ENCODE measurements at places on chromosomes 3 and 15.

DNA sequence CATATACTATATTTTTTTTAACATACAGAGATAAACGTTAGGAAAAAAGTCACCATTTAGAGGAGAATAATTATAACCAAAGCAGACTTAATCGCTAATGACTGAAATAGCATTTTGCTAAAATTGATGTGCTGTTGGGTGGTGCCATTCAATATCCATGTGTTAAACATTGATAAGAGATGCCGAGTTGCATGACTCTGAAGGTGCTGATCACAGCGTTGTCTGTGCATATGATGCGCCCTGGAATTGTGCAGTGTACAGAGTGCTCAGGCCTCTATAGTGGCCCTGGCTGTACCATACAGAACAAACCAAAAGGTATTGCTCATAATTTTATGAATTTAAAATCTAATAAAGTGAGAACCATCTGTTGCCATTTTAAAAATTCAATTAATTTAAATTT is 168.3 kb downstream of the MEIS2 start:
- no peak for DNase-seq

DNA sequence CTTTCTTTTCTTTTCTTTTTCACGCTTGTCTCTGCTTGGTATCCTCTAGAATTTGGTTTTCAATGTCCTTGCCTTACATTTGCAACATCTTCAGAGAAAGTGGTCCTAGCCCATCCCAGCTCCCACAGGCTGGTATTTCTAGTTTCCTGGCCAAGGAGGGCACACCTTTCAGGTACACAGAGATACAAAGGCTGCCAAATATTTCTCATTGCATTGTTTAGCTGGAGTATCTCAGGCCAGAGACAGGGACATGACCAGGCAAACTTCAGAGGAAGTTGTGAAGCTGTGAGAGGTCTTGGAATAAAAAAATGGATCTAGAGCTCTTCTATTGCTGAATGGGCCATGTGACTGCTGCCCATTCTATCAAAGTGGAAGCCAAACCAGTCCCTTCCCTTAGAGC is 68.9 kb downstream of the BDH1 start:
- no peak for DNase-seq

- no peak for DNase-seq
Measured at GRCh38 chr3:47047069-47047468, 67.6 kb downstream of the NBEAL2 start.

GRCh38 chr15:87228460-87228859 is 1028.1 kb downstream of the NTRK3 start:
- DNase-seq, result no peak

DNA sequence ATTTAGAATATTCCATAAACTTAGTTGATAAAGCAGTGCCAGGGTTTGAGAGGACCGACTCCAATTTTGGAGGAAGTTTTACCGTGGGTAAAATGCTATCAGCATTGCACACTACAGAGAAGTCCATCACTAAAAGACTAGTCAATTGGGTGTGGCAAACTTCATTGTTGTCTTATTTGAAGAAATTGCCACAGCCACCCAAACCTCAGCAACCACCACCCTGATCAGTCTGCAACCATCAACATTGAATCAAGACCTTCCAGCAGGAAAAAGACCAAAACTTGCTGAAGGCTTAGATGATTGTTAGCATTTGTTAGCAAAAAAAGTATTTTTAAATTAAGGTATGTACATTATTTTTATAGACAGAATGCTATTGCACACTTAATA is 60.5 kb downstream of the KLF13 start:
- no peak for DNase-seq

- no peak for DNase-seq
Measured at GRCh38 chr3:42080453-42080872, 10.7 kb upstream of the TRAK1 start.

DNA sequence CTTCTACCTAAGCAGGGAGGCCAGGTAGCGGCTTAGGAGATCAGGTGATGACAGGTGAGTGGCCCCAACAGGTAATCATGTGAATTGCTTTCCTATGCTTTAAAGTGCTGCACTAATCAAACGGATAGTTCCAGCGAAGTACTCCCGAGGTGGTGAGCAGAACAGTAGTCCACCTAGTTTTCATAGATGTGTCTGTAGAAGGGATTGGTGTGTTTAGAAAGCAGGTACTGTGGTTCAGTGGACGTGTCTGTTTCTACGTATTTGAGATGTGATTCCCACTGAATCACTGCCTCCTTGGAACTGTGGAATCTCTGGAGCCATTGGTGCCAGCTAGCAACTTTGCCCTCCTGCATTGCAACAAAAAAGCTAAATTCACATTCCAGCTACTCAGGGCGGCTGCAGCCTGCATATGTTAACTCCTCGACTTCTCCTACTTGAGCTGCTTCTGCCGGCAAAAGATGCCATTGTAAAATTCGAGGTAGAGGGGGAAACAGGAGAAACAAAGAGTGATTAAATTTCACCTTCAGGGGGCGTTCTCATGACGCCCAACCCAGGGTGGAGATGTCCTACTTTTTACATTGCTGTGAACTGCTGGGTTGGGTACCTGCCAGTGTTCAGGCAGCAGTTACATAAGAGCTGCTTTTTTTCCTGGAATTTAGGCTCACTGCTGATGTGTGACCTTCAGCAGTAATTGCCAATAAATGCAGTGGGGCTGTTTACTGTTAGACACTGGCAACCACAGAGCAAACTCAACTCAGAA is 227.3 kb downstream of the ITPR1 start:
- no peak for DNase-seq

DNA sequence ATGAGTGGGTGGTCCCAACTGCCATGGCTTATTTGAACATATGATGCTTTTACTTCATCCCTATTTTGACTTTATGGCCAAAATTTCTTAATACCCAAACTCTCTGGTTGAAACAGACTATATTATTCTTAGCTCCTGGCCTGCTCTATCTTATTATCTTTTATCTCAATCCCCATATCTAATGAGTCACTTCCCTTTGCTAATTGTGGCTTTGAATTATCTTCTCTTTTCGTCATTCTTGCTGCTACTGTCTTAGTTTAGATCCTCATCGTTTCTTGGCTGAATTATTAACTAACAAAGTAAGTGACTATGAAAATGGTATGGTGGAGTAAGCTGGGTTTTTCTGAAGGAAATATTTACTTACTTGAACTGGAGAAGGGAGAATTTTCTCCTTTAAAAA is 28.2 kb upstream of the DNAJC19 start:
- no peak for DNase-seq

- DNase-seq, result no peak
Measured at GRCh38 chr15:88648357-88649214, 9.8 kb downstream of the ISG20 start.

DNA sequence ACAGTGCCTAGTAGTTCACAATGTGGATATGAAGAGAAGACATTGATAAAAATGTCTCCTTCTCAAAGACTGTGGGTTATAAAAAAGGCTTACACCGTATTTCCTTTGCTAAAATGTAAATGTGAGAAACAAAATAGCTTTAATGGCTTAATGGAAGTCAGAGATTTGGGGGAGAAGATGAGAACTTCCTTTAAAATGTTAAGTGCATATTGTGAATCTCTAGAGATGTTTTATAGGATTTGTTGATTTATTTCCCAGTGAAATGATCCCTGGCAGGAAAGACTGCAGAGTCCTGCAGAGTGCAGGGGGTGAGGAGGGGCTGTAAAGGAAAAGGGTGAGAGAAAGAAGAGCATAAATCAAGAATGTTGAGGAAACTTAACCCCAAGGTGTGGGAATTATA is 305.1 kb downstream of the GAP43 start:
- no peak for DNase-seq

DNA sequence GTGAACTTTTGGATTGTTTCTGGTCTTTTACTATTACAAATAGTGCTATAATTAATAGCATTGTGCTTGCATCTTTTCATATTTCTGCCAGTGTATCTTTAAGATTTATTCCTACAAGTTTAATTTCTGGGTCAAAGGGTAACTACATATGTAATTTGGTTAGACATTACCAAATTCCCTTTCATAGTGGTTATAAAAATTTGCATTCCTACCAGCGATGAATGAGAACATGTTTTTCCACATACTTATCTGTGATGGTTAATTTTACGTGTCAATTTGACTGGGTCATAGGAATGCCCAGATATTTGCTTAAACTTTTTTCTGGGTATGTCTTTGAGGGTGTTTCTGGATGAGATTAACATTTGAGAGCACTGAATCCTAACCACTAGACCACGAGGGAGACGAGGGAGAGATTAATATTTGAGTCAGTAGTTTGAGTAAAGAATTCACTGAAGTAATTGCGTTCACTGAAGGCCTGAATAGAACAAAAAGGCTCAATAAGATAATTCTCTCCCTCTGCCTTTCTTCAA is 132.3 kb upstream of the NEO1 start:
- no peak for DNase-seq

DNA sequence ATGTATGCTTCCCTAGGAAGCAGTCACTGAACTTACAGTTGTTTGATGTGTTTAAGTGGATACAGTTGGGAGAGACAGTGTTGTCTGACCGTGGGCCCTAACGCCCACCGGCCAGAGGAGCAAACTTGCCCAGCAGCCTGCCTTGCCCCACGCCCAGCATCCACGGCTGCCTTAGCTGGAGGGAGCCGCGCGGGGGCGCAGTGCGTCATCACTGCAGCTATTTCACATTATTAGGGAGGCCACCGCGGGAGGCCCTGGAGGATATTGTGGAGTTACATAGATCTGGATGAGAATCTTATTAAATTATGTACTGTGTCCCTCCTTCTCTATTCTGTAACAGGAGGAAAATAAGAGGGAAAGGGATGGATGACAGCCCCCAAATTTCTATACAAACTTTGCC is 267.2 kb downstream of the GABRG3 start:
- DNase-seq, result no peak

- DNase-seq, result no peak
Measured at GRCh38 chr3:145649368-145649887, 511.6 kb downstream of the PLOD2 start.

DNA sequence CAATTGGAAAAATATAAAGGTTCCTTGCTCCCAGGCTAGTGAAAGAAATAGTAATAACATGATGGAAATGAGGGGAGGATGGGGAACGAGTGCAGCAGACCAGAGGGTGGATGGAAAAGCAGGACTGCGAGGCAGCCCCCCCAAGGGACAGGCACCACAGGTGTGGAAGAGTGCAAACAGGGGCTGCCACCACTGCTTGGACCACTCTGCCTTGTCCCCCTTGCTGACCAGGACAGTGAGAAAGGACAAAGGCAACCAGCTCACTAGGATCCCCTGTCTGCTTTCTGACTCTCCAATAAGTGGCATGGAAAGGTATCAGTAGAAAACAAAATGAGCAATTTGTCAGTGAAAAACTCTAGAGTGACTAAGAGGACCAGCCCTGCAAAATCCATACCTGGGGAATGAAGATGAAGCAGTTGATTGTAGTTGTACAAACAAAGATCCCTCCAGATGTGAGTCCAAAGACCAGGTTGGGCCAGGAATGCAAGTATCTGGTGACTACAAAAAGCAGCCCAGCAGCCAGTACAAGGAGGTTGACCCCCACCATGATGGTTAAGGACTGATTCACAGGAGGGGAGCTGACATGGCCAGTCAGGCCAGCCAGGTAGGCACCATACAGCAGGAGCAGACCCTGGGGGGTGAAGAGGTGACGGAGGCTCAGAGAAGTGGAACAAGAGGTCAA is 86.6 kb upstream of the GSK3B start:
- DNase-seq, result no peak

DNA sequence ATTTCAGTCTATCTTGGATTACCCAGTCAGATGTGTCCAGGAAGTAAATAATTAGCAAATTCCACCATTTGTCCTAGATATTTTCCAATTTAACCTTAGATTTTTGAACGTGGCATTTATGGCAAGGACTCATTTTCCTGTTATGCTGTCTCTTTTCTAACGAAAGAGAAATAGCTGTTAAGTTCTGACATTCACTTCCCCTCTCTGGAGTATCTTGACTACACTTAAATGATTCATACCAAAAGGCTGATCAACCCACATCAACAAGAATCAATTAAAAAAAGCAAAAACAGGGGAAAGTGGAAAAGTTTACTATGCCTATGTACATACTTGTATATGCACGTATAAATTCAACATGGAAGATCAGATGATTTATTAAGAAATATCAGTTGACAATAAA is 149.9 kb downstream of the FRMD5 start:
- no peak for DNase-seq

DNA sequence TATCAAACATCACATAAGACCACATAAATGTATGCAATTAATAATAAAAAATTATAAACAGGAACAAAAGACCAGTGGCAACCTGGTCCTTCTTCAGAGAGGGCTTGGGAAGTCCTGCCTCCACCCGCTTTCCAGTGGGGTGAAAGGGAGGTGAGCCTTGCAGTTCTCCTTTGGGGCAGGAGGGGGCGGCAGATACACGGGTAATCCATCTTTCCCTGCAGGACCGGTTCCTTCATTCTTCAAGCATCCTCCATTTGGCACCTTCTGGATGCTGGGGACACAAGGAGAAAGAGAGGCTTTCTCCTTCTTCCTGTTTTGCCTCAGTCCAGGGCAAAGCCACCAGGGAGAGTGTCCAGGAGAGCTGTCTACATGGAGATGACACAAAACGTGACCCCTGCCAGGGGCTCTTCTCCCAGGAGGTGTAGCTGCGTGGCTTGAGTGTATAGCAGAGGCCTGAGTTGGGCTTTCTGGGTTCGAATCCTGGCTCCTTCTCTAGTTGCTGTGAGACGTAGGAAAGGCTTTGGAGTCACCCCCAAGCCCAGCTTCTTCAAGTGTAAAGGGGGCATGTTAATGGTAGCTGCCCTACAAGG is 23.2 kb downstream of the RPLP1 start:
- DNase-seq, result peak; percentile 50

DNA sequence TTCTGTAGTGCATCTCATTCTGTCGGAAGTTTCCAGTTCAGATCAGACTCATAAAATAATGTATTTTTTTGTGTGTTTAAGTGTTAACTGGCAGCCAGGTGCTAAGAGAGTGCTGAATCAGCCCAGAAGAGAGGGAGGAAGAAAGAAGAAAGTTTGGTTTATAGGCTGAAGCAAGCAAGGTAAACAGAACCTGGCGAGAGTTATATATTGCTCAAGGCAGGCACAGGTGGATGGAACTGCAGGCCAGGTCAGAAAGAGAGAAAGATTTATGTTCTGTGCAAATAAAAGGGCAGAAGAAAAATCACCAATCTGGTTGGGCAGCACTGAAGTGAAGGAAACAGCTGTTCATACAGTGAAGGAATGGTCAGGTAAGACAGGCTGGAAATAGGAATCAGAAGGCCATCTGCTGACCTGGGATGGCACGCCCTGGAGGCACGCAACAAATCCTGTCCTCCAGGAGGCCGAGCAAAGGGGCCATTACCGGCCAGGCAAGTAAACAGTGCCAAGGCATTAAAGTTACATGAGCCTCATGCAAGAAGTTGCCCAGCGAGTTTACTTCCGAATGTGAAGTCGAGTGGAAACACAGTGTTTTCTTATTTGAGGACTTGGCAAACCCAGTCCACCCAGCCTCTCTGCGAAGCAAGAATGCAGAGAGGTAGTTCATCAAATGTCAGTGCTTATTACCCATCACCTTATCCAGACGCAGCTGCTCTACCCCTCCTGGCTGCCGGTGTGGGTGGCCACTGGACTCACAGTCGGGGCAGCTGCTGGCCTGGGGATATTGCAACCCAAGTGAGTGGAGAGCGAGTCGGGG is 309.8 kb downstream of the VPS13C start:
- DNase-seq, result no peak

All from GDM1 (cell line).